ENCODE measurements at places on chromosomes 2 and 18. TPM values are rescaled to one million over a fixed set of nuclear protein-coding genes. Genes with fewer than 3 reads are reported as not detected.

The NEU4 gene
- 0.24 TPM for total RNA-seq

The TUBA3E gene
- total RNA-seq = 0.14 TPM

The SOWAHC gene
- 12.8 TPM for total RNA-seq

The IL1F10 gene
- total RNA-seq = not detected

The CD207 gene
- not detected for total RNA-seq

The RBKS gene
- total RNA-seq = 7.4 TPM

The EIPR1 gene
- total RNA-seq = 41.9 TPM
